ENCODE measurements at places on chromosomes 5 and 9. TPM values are rescaled to one million over a fixed set of nuclear protein-coding genes. Genes with fewer than 3 reads are reported as not detected.

PITX1 gene
- total RNA-seq, result not detected

TPM2 gene
- 22.9 TPM for total RNA-seq

NIPAL4 gene
- total RNA-seq, result 1.3 TPM

IL31RA gene
- not detected for total RNA-seq

RLN1 gene
- 0.43 TPM for total RNA-seq

NELFB gene
- 52.6 TPM for total RNA-seq

CBY3 gene
- not detected for total RNA-seq

MEIKIN gene
- not detected for total RNA-seq

GRCh38 chr9:89721176-89721700, 116.4 kb downstream of the GADD45G start:
- DNase-seq, result no peak

DNA sequence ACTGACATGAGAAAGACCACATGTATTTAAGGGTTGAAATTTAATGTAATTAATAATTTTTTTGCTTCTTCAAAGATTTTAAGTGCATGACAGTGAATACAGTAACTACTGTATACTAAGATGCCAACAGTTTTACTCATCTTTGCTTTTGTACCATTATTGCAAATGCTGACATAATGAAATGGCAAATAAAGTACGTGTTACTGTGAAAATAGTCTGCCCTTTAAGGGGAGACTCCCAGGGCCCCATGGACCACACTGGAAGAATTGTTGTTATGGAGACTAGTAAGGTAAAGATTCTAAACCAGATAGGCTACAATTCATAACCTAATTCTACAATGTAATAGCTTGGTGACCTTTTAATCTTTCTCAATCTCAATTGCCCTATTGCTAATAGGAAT, 84.7 kb downstream of the NR3C1 start:
- DNase-seq, result no peak

- DNase-seq, result no peak
Observed at GRCh38 chr5:62299600-62299999, 6.4 kb upstream of the KIF2A start.

- no peak for DNase-seq
Observed at GRCh38 chr9:85960688-85961093, 19.7 kb downstream of the NAA35 start.

GRCh38 chr5:123181394-123181801, 92.4 kb downstream of the PRDM6 start:
- no peak for DNase-seq

- DNase-seq, result peak; percentile 3
Observed at GRCh38 chr9:22307013-22307711, 139.5 kb upstream of the DMRTA1 start.

GRCh38 chr9:35907711-35908503, 1.4 kb upstream of the SPAAR start:
- no peak for DNase-seq

- no peak for DNase-seq
Observed at GRCh38 chr9:36109071-36109470, 27.5 kb upstream of the GLIPR2 start.

DNA sequence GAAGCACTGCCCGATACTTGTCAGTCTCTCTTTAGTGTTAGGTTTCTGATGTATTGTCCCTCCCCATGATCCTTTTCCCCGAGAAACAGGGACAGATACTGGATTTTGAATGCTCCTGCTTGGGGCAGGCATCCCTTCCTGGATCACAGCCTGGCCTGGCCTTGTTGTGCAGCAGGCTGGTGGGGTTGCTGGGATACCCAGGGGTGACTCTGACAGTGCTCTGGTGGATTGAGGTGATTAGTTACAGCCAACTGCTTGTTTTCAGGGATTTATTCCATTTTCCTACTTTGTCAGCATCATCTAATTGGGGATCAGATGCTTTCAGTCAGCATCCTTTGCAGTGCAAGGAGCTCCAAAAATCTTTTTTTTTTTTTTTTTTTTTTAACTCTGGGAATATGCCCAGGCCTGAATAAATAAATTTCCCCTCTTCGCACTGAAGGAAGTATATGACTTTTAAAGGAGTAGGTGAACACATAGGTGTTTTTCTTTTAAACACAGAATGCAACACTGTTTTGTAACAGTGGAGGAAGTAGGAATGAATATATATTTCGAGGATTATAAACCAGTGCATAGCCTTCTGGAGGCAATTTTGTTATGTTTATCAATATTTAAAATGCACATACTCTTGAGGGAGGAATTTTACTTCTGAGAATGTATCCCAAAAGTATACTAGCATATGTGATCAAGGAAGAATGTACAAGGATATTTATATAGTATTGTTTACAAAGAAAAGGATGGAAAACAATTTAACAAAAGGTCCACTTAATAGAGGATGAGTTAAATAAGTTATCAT, 127.3 kb upstream of the ELL2 start:
- no peak for DNase-seq

DNA sequence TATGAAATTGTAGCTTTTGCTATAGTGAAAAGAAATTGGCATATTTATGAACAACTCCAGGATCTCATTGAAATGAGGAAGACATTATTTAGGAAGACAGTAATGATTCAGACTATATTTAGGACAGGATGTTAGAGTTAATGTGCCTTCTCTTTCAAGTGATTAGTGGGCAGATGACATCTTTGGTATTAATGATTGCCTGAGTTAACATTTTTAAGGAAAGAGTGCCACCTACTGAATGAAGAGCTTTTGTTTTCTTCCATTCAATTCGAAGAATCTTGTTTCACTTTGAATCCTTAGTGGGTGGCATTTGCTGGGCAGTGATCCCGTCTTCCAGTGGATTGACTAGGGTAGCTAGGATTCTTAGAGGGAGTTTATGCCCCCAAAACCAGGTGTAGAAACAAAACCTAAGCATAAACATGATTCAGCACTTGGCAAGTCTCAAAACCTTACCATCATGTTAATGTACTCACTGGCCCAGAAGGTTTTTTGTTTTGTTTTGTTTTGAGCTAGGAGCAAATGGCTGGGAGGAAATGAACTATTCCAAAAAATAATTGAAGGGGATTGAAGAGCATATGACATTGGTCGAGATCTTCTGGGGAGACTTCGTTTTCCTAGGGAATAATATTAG, 23.2 kb downstream of the MAP3K1 start:
- no peak for DNase-seq

- DNase-seq, result no peak
Observed at GRCh38 chr9:117290306-117290840, 124.5 kb downstream of the ASTN2 start.

GRCh38 chr5:32753765-32754164, 42.6 kb downstream of the NPR3 start:
- DNase-seq, result no peak

DNA sequence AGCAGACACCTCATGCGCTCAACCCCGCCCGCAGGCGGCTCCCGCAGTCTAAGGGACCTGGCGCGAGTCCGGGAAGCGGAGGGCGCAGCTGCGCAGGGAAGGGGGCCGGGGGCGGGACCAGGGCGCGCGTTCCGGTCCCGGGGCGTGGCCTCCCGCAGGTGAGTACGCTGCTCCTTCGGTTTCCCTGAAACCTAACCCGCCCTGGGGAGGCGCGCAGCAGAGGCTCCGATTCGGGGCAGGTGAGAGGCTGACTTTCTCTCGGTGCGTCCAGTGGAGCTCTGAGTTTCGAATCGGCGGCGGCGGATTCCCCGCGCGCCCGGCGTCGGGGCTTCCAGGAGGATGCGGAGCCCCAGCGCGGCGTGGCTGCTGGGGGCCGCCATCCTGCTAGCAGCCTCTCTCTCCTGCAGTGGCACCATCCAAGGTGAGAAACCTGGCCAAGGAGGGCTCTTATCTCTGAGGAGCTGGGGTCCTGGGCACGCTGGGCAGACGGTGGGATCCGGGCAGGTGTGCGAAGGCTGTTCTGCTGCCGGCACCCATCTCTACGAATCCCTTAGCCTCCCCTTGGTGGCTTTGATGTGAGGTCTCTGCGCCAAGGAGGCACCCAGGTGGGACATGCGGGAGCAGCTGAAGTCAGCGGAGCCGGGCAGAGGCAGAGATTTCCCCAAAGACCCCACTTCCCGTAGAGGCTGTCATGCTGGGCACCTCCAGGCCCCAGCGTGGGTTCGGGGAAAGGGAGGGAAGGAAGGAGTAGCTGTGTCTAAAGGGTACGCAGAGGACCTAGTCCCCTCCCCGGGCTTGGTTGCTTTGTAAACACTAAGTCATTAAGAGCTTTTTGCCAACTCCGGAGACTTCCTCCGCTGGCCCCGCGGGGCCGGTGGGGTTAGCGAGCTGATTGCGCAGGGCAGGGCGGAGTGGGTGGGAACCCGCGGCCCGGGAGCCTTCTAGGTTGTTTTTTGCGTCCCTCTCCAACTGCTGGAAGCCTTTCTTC, at the start of gene F2RL1:
F2RL1 (plus strand) TSS at position 187 of the 988 bp plus-strand sequence; CDS start at position 340, 153 bp downstream.
- DNase-seq, result no peak

- no peak for DNase-seq
Observed at GRCh38 chr5:96522635-96523355, 89.7 kb upstream of the PCSK1 start.

DNA sequence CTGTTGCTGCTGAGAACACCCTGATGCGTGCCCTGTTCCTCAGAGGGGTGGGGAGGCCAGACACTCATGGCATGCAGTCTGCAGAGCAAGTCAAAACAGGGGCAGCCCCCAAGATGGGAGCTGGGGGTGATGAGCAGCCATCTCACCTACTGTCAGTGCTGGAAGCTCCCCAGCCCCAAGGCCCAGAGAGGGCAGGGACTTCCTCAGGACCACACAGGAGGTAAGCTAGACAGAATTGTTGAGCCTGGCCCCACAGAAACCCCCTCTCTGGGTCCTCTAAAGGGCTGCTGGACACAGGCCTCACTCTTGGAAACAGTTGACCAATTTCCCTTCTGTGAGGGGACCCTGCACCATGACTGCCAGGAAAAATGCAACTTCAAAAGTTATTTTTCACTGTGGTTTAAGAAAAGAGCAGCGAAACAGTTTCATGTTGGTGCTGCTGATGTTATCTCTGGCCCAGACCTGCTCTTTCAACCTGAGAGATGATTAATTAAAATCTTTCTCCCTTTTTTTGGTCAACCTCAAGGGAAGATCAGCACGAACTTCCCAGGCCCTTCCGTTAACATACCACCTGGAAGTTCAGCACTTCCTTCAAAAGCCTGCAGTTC, 9.6 kb downstream of the CSF2 start:
- no peak for DNase-seq

DNA sequence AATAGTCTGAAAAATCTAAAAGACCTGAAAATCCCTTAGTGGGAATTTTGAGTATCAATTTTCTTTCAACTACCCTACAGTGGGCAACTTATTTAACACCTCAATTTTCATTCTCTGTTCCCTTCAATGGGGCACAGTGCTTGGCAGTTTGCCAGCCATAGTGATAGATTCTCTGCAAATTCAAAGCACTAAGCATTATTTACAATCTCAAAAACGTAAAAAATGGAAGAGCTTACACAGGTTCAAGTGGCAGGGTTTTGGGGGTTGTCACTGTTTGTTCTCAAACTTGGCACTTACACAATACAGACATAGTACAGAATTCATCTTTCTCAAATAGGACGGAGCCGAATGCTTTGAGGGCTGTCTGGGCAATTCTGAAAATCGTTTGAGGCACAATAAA, 515.0 kb downstream of the EFNA5 start:
- DNase-seq, result no peak

GRCh38 chr5:1354576-1354975, 9.7 kb upstream of the CLPTM1L start:
- DNase-seq, result no peak

GRCh38 chr5:143653256-143653655, 158.7 kb upstream of the HMHB1 start:
- no peak for DNase-seq

DNA sequence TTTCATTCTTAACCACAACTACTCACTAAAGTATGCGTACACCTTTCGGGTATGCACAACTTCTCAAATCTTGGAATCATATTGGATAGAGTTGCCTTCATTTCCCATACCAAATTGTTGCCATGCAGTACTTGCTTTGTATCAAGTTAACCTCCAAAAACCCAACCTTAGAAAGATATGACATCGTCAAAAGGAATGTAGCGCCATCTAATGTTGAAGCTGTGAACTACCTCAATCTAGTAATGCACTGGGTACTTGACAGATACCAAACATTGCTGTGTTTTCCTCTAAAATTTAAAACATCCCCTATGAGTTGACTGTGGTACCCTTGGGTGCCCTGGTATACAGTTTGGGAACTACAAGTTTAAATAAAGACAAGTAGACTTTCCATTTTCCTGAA, 318.4 kb downstream of the ARL15 start:
- no peak for DNase-seq

DNA sequence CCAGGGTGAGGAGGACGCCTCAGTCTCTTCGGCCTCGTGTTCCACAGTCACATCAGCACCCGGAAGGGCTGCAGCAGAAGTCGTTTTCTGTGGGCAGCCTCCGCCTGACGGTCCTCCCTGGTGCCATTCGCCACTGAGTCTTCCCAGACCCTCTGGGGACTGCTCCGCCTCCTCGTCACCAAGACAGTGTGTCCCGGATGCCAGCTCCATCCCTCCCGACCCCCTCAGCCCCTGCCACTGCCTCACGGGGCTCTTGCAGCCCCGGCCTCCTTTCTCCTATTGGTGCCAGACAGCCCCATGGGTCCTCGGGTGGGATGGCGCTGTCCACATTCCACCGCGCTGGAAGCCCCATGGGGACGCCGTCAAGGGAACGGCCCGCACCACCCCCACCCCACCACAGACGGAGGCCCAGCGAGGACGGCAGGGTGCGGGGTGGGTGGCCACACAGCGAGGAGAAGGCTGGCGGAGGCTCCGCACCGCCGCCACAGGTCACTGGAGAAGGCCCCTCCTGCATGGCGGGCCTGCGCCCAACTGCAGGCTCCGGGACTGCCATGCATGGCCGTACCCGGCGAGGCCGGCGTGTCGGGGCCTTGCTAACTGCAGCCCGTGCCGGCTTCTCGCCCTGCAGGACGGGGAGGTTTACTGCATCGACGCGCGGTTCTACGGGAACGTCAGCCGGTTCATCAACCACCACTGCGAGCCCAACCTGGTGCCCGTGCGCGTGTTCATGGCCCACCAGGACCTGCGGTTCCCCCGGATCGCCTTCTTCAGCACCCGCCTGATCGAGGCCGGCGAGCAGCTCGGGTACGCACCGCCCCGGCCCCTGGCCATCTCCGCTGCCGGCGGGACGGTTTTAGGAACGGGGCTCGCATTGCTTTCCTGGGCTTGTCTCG, 43.6 kb upstream of the CACNA1B start:
- no peak for DNase-seq

DNA sequence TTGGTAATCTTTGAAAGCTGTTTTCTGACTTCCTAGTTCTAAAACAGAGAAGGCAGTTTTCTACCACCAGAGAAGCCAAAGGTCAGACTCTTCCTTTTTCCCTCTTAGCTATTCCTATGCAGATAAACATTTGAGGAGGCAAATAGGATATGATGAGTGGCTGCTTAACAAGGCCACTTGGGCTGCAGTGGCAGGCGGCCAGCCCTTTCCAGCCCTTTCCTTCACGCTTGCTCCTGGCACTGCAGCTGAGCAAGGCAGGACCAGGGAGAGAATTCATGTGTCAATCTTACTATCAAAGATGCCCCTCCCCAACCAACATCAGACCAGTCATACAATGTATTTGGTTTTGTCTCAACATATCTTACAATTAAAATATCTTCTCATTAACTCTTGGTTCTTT, 36.8 kb upstream of the RNF38 start:
- no peak for DNase-seq

- DNase-seq, result peak; percentile 36
Observed at GRCh38 chr5:154446195-154447088, 645 bp downstream of the SAP30L start.

GRCh38 chr9:75451505-75451904, 363.2 kb downstream of the OSTF1 start:
- DNase-seq, result no peak

GRCh38 chr5:546376-546908, 22.2 kb upstream of the SLC9A3 start:
- DNase-seq, result no peak

Measured in natural killer cell (primary cell).